Vagina (tissue), 2 donors: ENCODE measurements at places on chromosomes 3 and 15. TPM values are rescaled to one million over a fixed set of nuclear protein-coding genes. Genes with fewer than 3 reads are reported as not detected.

DNA sequence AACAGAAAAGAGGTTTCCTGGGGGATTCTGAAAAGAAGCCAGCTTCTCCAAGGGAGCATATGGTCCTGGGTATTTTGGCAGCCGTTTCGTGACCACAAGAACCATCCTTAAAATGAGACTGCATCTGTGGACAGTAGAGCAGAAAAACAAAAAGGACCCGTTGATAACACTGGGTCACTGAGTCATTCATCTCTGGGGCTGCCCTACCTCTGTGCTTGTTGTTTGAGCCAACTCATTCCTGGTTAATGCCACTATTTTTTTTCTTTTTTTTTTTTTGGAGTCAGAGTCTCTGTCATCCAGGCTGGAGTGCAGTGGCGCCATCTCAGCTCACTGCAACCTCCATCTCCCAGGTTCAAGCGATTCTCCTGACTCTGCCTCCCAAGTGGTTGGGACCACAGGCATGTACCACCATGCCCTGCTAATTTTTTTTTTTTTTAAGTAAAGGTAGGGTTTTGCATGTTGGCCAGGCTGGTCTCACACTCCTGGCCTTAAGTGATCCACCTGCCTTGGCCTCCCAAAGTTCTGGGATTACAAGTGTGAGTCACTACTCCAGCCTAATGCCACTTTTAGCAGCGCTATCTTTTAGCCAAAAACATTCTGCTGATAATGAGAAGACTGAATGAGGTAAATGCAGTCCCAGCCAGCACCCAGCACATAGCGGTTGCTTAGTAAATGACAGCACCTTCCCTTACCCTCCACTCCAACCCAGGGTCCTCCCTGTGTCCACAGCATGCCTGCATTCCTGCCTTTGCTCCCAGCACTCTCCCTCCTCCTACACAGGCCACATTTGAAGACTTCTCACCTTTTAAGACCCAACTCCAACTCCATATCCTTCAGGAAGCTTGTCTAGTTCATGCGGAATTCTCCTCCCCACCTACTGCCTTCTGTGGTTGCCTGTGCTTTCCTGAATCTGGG lies 9.1 kb upstream of the ISL2 start:
- no peaks in the 10 kb centered on the region for H3K27me3 ChIP-seq
- H3K4me1 ChIP-seq: no peaks in the 10 kb centered on the region
- DNase-seq: no peak
- no peak overlapping the region for H3K4me3 ChIP-seq
- H3K27ac ChIP-seq: no peak overlapping the region

GRCh38 chr3:3665961-3666640 lies 133.1 kb upstream of the LRRN1 start:
- H3K27me3 ChIP-seq: no peaks in the 10 kb centered on the region
- no peak for DNase-seq
- H3K4me3 ChIP-seq: no peak overlapping the region
- no peaks in the 10 kb centered on the region for H3K4me1 ChIP-seq
- no peaks in the 10 kb centered on the region for H3K36me3 ChIP-seq
- H3K27ac ChIP-seq: no peak overlapping the region

ELL3 gene
- 15.0 TPM for total RNA-seq

VPS33B gene
- total RNA-seq: 16.5 TPM

PIERCE2 gene
- not detected for total RNA-seq
